ENCODE measurements at places on chromosomes 2 and 18. TPM values are rescaled to one million over a fixed set of nuclear protein-coding genes. Genes with fewer than 3 reads are reported as not detected.

DNA sequence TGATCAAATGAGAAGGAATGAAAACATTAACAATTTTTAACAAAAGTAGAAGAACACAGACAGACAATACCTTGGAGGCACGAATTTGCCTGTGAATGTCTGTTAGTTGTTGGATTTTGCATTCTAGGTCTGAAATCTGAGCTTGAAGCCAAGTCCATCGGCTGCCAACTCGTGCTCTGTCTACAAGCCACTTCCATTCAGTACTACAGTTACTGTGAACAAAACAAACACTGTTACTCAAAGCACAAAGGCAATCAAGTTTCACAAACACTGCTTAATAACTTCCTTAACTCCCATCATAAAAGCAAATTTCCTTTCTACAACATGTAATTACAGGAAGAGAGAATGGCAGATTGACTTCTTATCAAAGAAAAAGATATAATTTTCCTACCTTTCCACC, 42.2 kb downstream of the KANSL1L start:
- no peak for DNase-seq

ADGRF3 gene
- total RNA-seq = not detected

GRCh38 chr2:165584126-165584654, 114.7 kb downstream of the CSRNP3 start:
- DNase-seq = no peak

DNA sequence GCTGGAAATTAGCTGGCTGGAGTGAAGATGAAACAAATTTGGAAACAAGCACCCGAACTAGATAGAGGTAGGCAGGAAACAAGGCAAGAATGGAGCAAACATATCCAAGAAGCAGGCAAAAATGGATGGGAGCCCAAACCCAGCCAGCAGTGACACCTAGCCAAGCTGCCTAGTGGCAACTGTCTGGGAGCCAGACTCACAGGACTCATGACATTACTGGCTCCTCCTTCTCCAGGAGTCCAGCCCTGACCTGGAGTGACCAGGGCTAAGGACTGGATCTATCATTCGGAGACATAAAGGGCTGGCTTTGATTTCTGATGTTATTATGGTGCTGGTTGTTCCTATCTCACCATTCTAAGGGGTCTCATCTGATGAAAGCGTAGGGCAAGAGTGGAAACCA, 21.3 kb upstream of the ALK start:
- DNase-seq = no peak

- DNase-seq = no peak
These were observed 4.1 kb upstream of the VRK2 start for GRCh38 chr2:58042486-58042970.

ALPI gene
- total RNA-seq = not detected

PLEK gene
- total RNA-seq = 1.5 TPM

DNA sequence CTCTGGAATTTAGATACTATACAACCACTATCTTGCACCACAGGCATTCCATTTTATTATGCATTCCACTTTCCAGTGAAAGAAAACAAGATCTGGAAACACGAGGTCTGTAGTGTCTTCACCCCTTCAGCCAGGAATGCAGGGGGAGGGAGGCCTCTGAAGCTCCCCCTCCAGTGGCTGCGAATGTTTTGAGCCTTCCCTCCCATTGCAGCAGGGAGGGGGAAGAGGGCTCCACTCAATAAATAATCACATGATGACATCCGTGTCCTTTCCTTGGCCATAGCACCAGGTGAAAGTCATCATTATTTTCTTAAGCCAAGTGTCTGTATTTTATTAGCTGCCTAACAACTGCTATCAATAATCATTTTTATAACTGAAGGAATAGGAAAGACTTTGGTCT, 38.6 kb downstream of the ALPK2 start:
- no peak for DNase-seq

- DNase-seq = no peak
These were observed 154.3 kb downstream of the RNF152 start for GRCh38 chr18:61738488-61738887.

DNA sequence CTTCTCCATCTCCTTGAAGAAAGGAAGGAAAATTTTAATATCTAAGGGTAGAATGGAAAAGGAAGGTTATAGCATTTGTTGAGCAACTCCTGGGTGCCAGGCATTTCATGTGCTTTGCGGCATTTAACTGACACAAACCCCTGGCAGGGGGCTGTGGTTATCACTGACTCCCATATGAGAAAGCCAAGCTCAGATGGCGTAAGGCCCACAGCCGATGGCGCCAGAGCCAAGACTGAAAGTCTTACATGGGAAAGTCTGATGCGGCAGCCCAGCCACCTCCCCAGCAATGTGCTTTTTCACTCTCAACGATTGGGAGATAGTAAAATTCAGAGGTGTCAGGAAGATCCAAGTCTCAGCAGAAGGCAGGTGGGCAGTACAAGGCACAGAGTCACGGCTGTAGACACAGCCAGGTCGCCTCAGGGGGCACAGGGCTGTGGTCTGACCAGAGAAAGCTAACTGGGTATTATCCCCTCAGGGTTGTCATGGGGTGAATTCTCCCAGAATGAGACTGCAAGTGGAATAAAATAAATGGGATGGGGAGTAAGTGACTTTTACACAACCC, 324.2 kb upstream of the NCKAP5 start:
- DNase-seq = no peak

- no peak for DNase-seq
These were observed 164.9 kb upstream of the HAAO start for GRCh38 chr2:42957109-42957860.

DNA sequence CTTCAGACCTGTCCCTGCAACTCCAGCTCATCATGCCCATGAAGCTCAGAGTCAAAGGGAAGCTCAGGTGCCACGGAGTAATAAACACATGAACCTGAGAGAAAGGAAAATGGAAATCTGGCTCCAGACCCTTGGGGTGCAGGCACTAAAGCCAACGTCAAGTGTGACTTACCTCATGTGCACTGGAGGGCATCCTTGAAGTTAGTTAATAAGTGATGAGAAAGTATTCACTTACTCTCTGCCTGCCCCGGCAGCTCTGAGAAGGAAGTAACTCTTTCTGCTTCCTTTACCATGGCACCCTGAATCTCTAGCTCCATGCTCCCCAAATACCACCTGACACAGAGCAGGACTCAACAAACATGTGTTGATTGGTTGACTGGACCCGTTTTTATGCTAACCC, 21.4 kb upstream of the AGAP1 start:
- no peak for DNase-seq

DNA sequence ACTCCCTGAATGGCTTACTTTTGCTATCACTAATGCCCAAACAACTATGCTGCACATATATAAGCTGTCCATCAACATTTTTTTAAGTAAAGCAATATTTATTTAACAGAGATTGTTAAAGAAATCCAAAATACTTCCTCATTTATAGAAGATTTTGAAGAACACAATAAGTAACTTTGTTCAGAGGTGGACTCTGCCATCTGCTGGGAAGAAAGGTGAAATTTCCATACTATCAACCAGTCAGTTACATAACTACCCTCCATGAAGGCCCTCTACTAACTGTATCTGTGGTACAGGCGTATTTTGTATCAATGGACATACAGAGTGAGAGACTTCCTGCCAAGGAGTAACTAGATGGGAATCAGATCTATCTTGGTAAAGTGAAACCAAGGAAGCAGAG, 106.0 kb downstream of the DTNB start:
- no peak for DNase-seq

- DNase-seq = no peak
These were observed 472.3 kb downstream of the TNS1 start for GRCh38 chr2:217530392-217531090.

DNA sequence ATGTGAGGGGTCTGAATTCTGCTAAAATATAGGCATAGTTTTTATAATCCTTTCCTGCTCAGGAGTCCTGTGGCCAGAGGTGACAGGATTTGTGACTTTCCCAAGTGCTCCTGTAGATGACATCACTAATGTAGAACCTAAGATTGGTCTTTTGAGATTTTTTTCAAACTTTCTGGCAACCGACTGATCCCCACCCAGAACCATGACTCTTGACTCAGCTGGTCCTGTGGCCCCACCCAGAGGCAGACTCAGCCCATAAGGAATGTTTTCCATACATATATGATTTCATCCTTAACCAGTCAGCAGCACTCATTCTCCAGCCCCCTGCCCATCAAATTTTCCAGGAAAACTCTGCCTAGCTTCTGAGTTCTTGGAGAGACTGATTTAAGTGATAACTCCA, 46.8 kb downstream of the COMMD1 start:
- DNase-seq = no peak

GRCh38 chr2:1563943-1564891, 151.0 kb downstream of the TPO start:
- no peak for DNase-seq

- DNase-seq = no peak
These were observed 144.1 kb downstream of the EVA1A start for GRCh38 chr2:75416420-75417342.

- peak; percentile 87 for DNase-seq
These were observed 4.5 kb upstream of the OSR1 start for GRCh38 chr2:19362755-19363473.

GRCh38 chr2:117917223-117917917, 96.5 kb downstream of the CCDC93 start:
- DNase-seq = no peak

DNA sequence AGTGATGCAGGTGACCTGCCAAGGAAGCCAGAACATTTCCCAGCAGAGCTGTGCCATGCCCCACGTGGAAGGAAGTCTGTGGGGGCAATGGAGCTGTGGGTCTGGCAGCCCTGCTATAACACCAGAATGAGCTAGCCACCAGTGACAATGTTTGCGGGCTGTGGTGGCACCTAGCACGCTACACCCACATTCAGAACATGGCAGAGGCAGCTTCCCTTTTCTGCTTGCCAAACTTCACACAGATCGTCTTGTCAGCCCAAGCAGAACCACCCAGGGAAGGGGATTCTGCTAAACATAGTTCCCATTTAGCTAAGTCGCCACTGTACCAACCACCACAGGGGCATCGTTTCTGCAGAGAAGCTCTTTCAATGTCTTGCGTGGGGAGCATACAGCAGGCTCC, 27.0 kb upstream of the CCDC93 start:
- DNase-seq = no peak

- no peak for DNase-seq
These were observed 161.6 kb downstream of the LDLRAD4 start for GRCh38 chr18:13379930-13380690.

- no peak for DNase-seq
These were observed 63.7 kb downstream of the COL4A3 start for GRCh38 chr2:227228061-227228667.

- DNase-seq = no peak
These were observed 123.6 kb downstream of the PLCL1 start for GRCh38 chr2:197927994-197928393.

CWC22 gene
- 18.5 TPM for total RNA-seq

GRCh38 chr2:48423376-48423775, 106.6 kb upstream of the STON1 start:
- DNase-seq = no peak

FBLN7 gene
- 0.43 TPM for total RNA-seq

DNA sequence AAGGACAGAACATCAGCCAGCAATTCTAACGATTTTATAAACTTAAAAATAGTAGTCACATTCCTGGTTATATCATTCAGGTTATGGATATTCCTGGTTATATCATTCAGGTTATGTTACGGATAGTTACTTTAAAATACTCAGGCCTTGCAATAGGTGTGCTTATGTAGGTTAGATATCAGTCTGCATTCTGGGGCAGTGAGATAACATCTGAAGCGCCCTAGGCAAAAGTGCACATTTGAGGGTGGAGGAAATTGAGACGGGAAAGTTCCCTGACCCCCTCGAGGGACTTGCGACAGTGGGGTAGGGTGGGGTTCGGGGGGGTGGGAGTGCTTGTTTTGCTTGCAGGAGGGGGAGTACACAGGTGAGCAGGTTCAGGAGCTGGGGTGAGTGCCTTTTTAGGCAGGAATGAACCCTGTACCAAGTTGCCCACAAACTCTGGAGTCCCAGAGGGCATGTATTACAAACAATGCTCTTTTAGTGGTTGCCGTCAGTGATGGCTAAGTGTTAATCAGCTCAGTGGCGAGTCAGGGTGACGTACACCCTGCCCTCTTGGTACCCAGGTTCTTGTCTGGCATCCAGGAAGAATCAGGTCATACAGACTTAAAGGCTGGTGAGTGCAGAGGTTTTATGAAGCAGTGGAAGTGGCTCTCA, 31.8 kb downstream of the CREG2 start:
- no peak for DNase-seq

DNA sequence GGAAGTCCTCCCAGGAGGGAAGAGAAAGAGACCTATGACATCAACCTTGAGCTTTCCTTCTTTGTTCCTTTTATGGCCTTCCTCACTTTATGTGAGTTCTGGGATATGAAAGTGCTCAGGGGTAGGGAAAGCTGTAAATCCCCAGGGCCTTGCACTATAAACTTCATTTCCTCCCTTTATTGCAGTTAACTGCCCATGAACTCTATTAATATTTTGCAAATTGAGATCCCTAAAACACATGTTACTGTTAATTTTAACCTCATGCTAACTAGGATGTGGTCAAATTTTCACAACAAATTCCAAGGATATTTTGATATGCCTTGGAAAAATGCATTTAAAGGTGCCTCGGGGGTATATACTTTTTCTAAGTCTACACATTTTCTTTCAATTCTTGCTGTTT, 359.9 kb downstream of the OSR1 start:
- DNase-seq = no peak

GRCh38 chr2:161990741-161991140, 83.3 kb downstream of the DPP4 start:
- DNase-seq = no peak

SLC5A7 gene
- not detected for total RNA-seq

LIMS3 gene
- 21.9 TPM for total RNA-seq

- DNase-seq = no peak
These were observed 93.1 kb downstream of the CABLES1 start for GRCh38 chr18:23228102-23229061.

DNA sequence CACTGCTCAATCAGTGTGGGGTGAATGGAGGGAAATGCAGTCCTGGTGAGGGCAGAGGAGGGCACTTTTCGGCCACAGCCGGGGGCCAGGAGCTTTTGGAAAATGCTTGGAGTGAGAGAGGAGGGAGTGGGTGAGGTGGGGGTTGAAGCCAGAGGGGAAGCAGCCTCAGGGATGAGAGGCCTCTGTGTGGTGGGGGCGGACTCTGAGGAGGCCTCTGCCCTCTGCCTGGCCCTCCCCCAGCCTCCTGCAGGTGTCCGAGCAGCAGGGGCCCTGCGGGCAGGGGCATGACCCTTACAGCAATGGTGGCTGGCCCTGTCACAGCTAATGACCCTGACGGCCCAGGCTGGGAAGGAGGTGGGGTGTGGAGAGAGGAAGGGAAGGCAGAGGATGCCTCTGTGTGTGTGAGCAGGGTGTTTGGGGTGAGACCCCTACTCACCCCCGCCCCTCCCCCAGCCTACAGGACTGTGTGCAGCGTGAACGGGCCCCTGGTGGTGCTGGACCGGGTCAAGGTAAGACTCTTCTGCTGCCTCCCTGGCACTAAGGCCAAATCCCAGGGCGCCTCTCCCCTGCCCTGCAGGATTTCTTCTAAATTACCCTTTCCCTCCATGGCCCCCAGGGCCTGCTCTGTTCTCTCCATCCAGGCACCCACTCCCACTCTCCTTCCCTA, 7.6 kb downstream of the ATP6V1B1 start:
- peak; percentile 61 for DNase-seq
